ENCODE measurements at places on chromosomes 12 and 14.

GRCh38 chr12:13595536-13596443 is 385.6 kb downstream of the GRIN2B start:
- DNase-seq: no peak
- H3K27ac ChIP-seq: no peak overlapping the region

DNA sequence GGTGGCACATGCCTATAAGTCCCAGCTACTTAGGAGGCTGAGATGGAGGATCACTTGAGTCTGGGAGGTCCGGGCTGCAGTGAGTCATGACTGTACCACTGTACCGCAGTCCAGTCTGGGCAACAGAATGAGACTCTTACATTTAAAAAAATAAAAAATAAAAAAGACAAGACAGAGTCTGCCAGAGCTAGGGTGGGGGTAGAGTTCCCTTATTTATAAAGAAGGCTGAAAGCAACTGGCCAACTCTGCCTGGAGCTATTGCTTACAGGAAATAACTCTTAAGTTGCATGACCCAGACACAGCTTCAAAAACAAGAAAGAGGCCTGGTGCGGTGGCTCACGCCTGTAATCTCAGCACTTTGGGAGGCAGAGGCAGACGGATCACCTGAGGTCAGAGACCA is 31.5 kb downstream of the NUMB start:
- H3K27me3 ChIP-seq: no peaks in the 10 kb centered on the region
- H3K4me1 ChIP-seq: peaks cover 8% of the 10 kb centered on the region

DNA sequence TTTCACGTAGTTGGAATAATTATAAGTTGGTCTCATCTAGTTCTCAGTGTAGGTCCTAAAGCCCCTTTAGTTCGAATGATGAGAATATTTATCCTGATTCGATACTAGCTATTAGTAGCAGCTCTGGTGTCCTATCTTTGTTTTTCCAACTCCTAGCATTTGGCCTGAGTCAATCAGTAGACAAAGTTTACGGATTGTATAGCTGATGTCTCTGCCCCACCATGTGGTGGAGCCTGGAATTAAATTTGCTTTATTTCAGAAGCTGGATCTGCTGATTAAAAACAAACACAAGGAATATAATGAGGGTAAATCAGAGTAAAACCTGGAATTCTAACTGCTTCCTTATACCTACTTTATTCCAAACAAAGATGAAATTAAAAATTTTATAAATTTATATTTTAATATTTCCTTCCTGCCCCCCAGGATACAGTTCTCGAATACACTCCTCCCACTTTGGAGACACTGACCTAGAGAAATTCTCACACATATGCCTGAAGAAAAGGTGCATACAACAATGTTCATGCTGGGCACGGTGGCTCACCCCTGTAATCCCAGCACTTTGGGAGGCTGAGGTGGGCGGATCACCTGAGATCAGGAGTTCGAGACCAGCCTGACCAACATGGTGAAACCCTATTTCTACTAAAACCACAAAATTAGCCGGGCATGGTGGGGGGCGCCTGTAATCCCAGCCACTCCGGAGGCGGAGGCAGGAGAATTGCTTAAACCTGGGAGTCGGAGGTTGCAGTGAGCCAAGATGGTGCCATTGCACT is 7.6 kb upstream of the BRMS1L start:
- no peaks in the 10 kb centered on the region for H3K27me3 ChIP-seq
- H3K4me3 ChIP-seq: no peak overlapping the region
- no peaks in the 10 kb centered on the region for H3K36me3 ChIP-seq
- H3K27ac ChIP-seq: no peak overlapping the region

DNA sequence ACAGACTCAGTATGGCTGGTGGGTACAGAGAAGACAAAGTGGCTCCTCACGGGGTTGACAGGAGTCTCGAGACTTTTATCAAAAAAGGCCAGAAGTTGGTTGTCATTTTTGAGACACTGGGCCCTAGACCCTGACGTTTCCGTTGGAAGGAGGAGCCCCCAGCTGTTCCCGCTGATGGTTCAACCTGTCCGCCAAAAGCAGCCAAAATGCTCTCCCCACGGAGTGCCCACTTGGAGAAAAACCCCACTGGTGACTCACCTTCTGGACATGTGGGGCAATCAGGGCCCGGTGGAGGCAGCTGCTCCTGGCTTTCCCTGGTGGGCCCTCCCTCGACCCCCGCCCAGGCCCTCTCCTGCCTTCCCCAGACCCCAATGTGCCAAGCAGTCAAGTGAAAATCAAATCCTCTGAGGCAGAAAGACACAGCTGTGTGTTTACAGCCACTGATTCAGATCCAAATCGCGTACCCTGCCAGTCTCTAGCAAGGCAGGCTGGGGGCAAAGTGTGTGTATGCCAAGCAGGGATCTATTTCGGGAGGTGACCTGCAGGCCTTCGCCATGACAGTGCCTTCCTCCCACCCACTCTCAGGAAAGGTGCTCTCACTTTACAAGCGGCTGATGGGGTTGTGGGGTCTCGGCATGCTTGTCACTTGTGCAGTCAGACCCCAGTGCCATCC is 347.4 kb downstream of the DPF3 start:
- no peak overlapping the region for H3K4me3 ChIP-seq
- DNase-seq: peak; percentile 33
- no peak overlapping the region for H3K27ac ChIP-seq
- no peaks in the 10 kb centered on the region for H3K36me3 ChIP-seq
- H3K27me3 ChIP-seq: no peaks in the 10 kb centered on the region

- no peaks in the 10 kb centered on the region for H3K27me3 ChIP-seq
- no peaks in the 10 kb centered on the region for H3K4me1 ChIP-seq
Measured at GRCh38 chr12:108483213-108484059, 31.6 kb upstream of the FICD start.

- no peaks in the 10 kb centered on the region for H3K4me1 ChIP-seq
- peak overlapping the region; percentile 98 for H3K27ac ChIP-seq
- peak overlapping the region; percentile 89 for H3K4me3 ChIP-seq
- no peaks in the 10 kb centered on the region for H3K27me3 ChIP-seq
- DNase-seq: no peak
Measured at GRCh38 chr12:49019120-49019430, 499 bp upstream of the PRKAG1 start.

Data from kidney (tissue), 22 donors.